ENCODE measurements at places on chromosomes 1 and 21.
A peak's percentile ranks its signal among the peaks of the same experiment; 100 is the strongest.

GRCh38 chr1:171037626-171038025 is 53.1 kb upstream of the FMO3 start:
- H3K36me3 ChIP-seq = no peaks in the 10 kb centered on the region
- H3K27me3 ChIP-seq = peaks cover 10% of the 10 kb centered on the region
- H3K4me3 ChIP-seq = no peak overlapping the region
- ATAC-seq = no peak
- no peak overlapping the region for H3K27ac ChIP-seq
- no peaks in the 10 kb centered on the region for H3K4me1 ChIP-seq

- H3K27me3 ChIP-seq = no peaks in the 10 kb centered on the region
- ATAC-seq = peak; percentile 77
Measured at GRCh38 chr21:39348355-39349210, at the start of gene HMGN1. HMGN1 (minus strand) TSS chr21:39349088; CDS start chr21:39348917, 171 bp downstream.

DNA sequence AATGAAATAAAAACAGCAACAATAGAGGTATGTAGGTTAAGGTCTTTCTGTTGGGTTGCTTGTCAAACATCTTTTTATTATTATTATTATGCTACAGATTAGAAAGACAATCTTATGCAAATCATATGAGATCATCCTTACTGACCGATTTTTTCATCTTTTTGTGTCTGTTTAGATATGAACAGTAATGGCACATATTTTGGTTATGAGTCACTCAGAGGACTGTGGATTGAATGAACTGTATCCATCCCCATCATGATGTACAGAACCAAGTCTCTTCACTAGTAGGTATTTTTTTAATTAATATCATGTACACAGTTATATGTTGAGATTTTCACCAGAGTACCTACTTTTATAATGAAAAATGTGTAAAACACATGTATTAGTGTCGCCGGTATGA is 159.1 kb downstream of the CHRM3 start:
- no peak for ATAC-seq
- no peaks in the 10 kb centered on the region for H3K36me3 ChIP-seq
- H3K27ac ChIP-seq = no peak overlapping the region
- H3K4me1 ChIP-seq = no peaks in the 10 kb centered on the region

- peaks cover 4% of the 10 kb centered on the region for H3K36me3 ChIP-seq
- no peak overlapping the region for H3K4me3 ChIP-seq
- H3K27me3 ChIP-seq = no peaks in the 10 kb centered on the region
- no peaks in the 10 kb centered on the region for H3K4me1 ChIP-seq
- ATAC-seq = no peak
Measured at GRCh38 chr1:40553017-40553416, 21.6 kb downstream of the ZNF684 start.

DNA sequence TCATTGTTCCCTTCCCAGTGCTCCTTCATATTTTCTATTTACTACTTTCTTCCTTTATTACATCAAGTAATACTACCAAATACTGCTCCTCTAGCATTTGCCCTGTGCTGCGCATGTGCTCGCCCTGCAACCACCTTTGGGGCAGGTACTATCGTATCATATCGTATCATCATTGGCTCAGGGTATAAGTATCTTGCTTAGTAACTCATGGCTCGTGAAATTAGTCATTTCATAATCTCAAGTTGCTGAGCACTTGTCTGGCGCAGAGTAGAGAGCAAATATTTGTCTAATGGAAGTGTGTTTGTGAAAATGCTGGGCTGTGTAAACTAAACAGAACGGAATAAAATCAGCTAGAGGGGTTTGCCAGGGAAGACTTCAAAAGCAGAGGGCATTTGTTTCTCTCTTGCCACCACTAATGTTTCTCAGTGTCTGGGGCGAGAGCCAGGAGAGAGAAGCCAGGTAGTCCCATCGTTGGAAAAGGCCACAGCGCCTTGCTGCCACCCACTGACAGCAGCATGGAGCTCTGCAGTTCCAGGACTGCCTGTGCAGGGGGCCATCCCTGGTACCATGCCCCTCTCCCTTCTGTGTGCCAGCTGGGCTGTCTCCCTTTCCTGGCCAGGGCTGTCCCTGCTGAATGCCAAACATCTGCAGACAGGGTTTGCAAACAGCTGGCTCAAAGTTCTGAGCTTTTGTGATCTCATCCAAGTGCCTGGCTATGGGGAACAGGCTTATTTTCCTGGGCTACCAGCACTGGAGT is 20.0 kb upstream of the CPT2 start:
- no peaks in the 10 kb centered on the region for H3K27me3 ChIP-seq
- H3K36me3 ChIP-seq = no peaks in the 10 kb centered on the region
- H3K4me1 ChIP-seq = no peaks in the 10 kb centered on the region
- H3K27ac ChIP-seq = peak overlapping the region; percentile 48

DNA sequence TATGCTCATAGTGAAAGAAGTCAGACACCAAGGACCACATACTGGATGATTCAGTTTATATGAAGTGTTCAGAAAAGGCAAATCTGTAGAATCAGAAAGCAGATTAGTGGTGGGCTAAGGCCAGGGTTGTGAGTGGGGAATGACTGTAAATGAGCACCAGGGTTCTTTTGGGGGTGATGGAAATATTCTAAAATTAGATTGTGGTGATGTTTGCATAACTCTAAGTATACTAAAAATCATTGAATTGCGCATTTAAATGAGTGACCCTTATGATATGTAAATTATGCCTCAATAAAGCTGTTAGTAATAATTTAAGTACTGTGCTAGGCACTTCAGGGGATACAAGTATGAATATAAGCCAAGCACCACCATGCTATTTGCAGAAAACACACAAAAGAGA is 256.3 kb downstream of the TPR start:
- no peaks in the 10 kb centered on the region for H3K4me1 ChIP-seq
- H3K36me3 ChIP-seq = no peaks in the 10 kb centered on the region
- H3K27me3 ChIP-seq = no peaks in the 10 kb centered on the region
- no peak for ATAC-seq
- no peak overlapping the region for H3K4me3 ChIP-seq
- no peak overlapping the region for H3K27ac ChIP-seq

- H3K4me3 ChIP-seq = no peak overlapping the region
- no peak for ATAC-seq
- H3K27ac ChIP-seq = no peak overlapping the region
- H3K36me3 ChIP-seq = no peaks in the 10 kb centered on the region
- no peaks in the 10 kb centered on the region for H3K4me1 ChIP-seq
- no peaks in the 10 kb centered on the region for H3K27me3 ChIP-seq
Measured at GRCh38 chr1:233315718-233316301, 11.7 kb upstream of the MAP3K21 start.

GRCh38 chr1:216750031-216750627 is 26.9 kb upstream of the ESRRG start:
- ATAC-seq = peak; percentile 53
- no peaks in the 10 kb centered on the region for H3K27me3 ChIP-seq
- H3K4me3 ChIP-seq = no peak overlapping the region

- H3K4me1 ChIP-seq = no peaks in the 10 kb centered on the region
- no peak overlapping the region for H3K27ac ChIP-seq
- ATAC-seq = no peak
Measured at GRCh38 chr1:178048883-178049282, 45.0 kb upstream of the RASAL2 start.

DNA sequence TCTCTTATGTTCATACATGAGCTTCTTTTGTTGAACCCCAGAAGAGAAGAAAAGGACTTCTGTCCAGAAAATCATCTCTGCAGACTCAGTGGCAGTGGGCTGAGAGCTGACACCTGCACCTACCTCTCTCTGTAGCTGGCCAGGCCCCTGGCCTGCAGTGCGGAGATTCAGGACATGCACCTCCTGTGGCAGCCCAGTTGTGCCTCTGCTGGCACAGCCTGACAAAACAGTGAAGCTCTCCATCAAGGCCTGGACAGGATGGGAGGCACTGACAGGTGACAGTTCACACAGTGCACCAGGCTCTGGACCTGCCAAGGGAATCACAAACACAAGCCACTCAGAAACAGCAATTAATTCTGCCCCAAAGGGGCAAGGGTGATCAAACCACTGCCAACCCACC is 88.8 kb downstream of the TGFBR3 start:
- no peaks in the 10 kb centered on the region for H3K27me3 ChIP-seq
- H3K4me1 ChIP-seq = peaks cover 52% of the 10 kb centered on the region
- ATAC-seq = no peak
- peaks cover 14% of the 10 kb centered on the region for H3K36me3 ChIP-seq
- no peak overlapping the region for H3K4me3 ChIP-seq
